ENCODE measurements at places on chromosomes 6 and 20.

DNA sequence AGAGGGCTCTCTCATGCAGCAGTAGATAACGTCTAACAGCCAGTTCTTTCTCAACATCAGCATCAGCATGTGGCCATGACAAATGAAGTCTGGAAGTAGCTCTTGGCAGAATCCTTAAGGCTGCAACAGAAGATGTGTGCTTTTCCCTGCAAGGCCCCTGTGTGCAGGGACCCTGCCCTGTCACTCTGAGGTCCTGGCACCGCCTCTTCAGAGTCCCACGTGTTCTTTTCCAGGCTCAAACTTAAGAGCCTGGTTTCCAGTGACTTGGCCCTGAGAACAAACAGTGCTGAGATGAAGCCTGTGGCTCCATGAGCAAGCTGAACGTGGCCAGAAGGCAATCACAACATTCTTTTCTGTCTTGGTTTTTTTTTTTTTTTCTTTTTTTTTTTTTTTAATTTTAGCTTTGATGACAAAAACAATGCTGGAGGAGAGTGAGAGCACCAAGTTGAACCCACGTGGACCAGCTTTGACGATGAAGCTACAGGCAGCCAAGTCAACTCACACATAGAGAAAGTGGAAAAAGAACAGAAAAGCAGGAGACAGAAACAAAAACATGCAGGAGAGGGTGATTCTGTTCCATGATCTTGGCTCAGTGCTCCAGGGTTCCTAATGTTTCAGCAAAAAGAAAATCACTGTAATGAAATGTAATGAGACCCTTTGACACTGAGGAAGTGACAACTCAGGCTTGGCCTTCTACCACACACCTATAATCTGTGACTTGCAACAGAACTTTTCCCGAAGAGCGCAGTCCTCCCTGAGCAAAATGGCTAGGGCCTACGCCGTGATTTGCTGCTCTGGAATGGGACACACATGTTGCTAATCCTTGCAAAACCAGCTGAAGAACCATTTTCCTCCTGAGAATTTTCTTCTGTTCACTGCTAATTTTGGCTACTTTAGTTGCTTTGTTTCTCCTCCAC lies 86.1 kb downstream of the FOXC1 start:
- DNase-seq = no peak

DNA sequence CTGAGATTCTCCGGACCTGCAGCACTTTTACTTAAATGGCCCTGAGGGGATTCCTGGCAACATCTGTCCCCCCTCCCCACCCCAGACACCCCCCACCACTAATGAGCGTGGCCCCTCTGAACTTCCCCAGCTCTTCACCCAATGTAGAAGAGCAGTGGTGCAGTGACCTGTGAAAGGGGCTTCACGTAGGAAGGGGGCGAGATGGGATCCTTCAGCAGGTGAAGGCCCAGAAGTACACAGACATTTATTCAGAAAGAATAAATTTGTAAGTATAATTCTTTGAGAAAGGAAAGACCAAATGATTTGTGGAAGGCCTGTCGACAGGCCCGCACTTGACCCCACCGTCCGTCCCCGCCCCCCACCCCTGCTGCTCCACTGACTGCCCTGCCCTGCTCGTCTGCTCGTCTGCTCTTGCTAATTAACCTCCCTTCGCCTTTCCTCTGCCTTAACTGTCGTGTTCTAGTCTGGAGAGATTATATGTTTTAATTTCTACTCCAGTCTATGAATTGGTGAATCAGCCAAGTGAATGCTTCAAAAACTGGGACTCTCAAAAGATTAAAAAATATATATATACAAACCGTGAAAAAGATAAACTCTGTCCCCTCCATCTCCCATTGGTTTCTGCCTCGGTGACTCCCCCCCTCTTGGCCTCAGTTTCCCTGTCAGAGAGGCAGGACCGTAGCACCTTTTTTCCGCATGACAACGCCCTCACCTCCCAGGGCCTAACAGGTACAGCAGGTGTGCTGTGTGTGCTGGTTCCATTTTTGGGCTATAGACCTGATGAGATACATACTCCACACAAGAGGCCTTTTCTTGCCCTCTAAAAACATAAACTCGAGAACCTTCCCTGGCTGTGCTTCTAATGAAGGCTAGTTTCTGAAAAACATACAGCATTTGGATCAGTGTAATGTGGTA lies 49.2 kb downstream of the GNAS start:
- DNase-seq = no peak

- DNase-seq = no peak
Measured at GRCh38 chr6:53664623-53665022, 933 bp downstream of the KLHL31 start.

GRCh38 chr6:167856999-167857660 lies 30.4 kb downstream of the AFDN start:
- DNase-seq = peak; percentile 60
